ENCODE measurements at places on chromosomes 11 and 22.

GRCh38 chr22:28283068-28283654, 364.1 kb upstream of the PITPNB start:
- DNase-seq: no peak

DNA sequence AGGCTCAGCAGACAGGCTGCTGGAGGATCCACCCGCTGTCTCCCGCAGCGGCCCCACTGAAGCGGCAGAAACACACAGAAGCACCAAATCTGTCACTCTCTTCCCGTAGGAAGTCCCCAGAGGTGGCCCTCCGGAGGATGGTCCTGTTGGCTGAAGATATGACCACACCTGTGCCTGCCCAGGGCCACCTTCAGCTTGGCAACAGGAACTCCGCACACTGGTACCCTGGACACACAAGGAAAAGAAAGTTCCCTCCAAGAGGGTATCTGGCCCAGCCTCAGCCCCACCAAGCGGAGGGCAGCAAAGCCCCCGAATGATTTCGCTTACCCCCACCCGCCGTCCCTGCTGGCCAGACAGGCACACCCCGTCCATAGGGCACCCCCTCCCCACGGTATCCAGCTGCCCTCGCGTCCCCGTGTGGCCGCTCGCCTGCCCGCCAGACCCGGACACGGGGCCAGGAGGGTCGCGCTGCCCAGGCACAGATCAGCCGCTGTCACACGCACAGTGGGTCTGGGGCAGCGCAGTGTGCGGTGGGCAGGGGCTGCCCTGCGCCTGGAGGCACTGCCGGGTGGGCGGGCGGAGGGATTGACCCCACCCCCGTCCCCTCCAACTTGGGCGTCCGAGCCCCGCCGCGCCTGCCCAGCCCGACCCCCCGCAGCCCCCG, 7.0 kb downstream of the RASSF7 start:
- DNase-seq: no peak

- peak; percentile 37 for DNase-seq
Observed at GRCh38 chr11:73186294-73186850, 31.7 kb upstream of the P2RY2 start.

GRCh38 chr11:118076754-118077281, at the start of gene TMPRSS4:
TMPRSS4 (plus strand) TSS chr11:118077078; CDS start chr11:118077303, 225 bp downstream.
- no peak for DNase-seq

DNA sequence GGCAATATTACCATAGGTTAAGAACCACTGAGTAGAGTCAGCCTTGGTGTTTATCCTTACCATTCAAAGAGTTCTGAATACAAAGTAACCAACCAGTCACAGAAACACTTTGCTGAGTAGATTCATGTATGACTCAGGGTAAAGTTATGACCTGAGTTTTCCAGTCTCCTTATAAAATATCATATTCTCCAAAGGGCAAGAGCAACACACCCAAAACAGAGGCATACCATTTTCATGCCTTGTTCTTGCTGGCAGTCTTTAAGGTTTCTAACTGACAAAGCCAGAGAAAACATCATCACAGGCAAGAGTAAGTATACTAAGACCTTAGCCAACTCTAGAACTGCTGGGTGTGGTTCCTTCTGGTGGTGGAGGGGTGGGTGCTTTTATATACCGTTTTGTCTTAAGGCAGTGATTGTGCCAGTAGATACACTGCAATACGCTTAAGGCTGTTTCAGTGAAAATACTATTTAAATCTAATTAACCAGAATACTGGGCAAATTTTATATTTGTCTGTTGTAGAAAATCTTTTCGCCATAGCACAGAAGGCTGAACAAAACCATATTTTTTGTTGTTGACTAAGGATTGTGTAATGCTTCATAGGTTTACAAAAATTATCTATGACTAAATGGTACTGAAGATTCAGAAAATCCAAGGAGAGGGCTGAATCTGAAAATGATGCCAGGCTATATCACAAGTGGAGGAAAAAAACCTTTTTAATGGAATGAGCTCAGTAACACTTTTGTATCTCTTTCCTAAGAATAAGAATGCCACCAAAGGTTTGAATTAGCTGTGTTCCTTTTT, 3.0 kb downstream of the ATL3 start:
- DNase-seq: no peak

- no peak for DNase-seq
Observed at GRCh38 chr11:58867556-58867955, 23.1 kb upstream of the GLYATL2 start.

DNA sequence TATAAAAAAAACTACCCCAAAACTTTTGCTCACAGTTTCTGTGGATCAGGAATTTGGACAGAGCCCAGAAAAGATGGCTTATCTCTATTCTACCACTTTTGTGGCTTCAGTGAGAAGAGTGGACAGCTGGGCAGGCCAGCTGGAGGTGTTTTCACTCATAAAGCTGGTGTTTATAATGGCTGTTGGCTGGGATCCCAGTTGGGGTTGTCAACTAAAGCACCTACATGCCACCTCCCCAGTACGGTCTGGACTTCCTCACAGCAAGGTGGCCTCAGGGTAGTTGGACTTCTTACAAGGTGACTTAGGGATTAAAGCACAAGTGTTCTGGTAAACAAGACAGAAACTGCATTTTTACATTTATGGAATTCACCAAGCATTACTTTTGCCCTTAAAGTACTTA, 171.0 kb downstream of the NELL1 start:
- DNase-seq: no peak

- no peak for DNase-seq
Observed at GRCh38 chr22:19750507-19751490, 9.8 kb upstream of the TBX1 start.

DNA sequence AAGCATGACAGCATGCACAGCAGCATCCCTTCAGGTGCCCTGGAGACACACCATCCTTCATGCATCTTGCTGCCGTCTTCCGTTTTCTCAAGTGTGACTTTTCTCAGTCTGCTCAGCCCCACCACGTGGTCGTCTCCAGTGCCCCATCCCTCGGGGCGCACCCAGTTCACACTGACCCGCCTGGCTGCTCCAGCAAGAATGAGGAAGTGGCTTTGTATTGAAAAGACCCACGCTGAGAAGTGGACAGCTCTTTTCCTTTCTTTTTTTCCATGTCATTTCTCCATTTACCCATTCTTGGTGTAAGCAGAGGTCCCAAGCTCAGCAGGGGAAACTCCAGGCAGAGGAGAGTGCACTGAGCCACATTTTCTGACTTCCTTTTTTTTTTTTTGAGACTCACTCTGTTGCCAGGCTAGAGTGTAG, 14.5 kb downstream of the SERPINH1 start:
- DNase-seq: no peak

GRCh38 chr11:67120456-67120855, 1.4 kb downstream of the KDM2A start:
- no peak for DNase-seq

DNA sequence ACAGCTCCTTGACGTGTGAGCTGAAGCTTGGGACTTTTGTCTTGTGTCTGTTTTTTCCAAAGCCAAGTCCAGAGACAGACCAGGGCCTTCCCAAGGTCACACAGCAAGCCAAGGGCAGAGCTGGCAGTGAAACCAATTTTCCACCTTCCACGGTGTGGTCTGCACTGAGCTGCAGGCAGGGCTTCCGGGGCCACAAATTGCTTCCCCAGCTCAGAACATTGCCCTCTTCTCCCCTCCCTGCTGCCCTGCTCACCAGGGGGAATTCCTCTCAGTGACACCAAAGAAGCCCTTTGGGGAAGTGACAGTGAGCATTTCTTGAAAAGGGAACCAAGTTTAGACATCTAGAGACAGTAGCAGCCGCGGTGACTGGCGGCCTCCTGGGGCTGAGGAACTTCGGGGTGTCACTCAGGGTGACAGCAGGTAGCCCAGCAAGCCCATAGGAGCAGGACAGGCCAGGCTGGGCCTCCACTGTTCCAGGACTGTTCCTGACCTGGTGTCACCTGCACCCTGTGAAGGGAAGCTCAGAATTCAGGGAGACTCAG, 9.2 kb downstream of the FXYD2 start:
- peak; percentile 80 for DNase-seq

DNA sequence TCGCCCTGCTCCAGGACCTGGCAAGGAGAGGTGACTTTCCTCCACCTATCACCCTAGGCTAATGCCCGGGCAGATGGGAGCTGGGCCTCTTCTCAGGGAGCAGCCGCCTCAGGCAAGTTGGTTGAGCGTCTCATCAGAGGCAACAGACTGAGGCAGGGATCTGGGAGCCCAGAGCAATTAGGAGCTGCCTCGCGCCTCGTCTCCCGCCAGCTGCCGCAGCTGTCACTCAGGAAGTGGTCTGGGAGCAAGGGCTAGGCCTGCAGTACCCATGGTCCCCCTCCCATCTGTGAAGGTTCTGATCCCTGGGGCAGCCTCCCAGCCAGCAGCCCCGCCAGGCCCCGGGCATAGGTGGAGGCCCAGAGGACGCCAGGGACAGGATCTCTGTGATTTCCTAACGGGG, 4.6 kb upstream of the CABP7 start:
- no peak for DNase-seq

DNA sequence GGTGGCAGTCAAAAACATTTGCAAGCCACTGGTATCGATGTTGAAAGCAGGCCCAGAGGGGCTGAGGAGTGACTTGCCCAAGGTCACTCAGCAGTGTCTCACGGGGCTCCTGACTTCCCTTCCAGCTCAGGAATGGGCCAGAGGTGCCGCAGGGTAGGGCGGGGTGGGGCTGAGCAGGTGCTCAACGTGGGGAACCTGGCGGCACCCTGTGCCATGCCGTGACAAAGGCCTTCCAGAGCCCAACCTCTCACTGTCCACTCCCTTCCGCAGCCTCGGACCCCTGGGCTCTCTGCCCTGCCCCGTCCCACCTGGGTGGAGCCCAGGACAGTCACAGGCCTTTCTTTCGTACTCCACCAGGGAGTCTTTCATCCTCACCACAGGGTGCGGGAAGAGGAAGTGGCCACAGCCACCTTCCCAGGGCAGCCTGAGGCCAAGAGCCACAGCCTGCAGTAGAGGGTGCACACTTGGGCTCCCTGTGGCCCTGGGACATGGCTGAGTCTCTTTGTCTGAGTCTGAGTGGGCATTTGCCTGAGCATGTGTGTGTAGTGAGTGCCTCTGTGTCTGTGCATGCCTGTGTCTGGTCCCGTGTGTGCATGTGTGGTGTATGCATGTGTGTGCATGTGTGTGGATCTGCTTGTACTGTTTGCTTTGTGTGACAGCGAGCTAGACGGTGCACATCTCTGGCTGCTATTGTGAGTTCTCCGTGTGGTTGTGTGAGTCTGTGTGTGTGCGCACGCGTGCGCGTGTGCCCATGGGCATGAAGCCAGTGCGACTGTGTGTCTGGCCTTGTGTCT, 6.0 kb upstream of the LIF start:
- no peak for DNase-seq

GRCh38 chr11:113507341-113507740, 32.1 kb upstream of the DRD2 start:
- no peak for DNase-seq

GRCh38 chr11:27757953-27758352, 57.7 kb upstream of the BDNF start:
- no peak for DNase-seq

- no peak for DNase-seq
Observed at GRCh38 chr22:34934261-34934660, 131.7 kb upstream of the ISX start.

- DNase-seq: no peak
Observed at GRCh38 chr11:37496201-37496600, 898.2 kb upstream of the RAG2 start.

- no peak for DNase-seq
Observed at GRCh38 chr11:71934213-71934612, 5.4 kb downstream of the RNF121 start.

DNA sequence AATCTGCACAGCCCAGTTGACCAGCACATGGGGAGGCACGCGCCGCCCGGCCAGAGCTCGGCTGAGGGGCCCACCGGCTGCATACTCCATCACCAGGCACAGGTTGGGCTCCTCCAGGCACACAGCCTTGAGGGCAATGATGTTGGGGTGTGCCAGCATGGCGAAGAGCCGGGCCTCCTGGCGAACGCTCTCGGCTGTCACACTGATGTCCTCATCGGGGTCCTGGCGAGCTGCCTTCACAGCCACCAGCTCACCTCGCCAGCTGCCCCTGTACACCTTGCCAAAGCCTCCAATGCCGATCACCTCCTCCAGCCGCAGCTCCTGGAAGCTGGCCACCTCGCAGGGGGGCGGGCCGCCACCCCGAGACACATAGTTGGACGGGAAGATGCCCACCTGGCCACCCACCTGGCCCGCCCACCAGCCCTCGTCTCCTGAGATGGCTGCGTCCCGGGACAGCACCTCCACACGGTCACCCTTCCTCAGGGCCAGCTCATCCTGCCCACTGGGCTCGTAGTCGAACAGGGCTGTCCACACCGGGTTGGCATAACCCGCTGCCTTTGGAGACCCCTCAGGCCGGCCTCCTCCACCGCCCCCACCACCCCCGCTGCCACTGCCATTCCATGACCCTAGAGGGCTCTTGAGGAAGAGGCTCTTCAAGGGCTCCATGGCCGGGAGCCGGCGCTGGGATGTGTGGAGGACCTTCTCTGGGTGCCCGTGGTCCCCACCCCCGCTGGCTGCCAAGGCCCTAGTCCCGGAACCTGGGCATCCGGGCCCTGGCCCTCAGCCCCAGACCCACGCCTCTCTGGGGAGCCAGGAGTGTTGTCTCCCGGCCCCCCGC, 711 bp downstream of the MAP3K11 start:
- peak; percentile 65 for DNase-seq

DNA sequence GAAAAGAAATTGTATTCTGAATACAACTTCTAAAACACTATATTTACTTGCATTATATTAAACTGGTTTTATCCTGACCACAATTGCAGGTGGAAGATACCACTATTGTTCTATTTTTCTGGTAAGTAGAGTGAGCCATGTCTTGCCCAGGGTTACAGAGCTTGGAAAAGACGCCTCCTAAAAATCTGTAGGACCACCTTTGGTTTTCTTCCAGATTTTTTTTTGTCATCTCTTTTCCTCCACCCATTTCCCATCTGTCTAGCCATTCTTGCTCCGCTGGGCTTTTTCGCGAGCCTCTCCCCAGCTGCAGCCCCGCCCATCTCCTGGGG, 294 bp upstream of the MTMR3 start:
- no peak for DNase-seq

GRCh38 chr11:71539017-71539416, 1.2 kb downstream of the KRTAP5-8 start:
- no peak for DNase-seq

DNA sequence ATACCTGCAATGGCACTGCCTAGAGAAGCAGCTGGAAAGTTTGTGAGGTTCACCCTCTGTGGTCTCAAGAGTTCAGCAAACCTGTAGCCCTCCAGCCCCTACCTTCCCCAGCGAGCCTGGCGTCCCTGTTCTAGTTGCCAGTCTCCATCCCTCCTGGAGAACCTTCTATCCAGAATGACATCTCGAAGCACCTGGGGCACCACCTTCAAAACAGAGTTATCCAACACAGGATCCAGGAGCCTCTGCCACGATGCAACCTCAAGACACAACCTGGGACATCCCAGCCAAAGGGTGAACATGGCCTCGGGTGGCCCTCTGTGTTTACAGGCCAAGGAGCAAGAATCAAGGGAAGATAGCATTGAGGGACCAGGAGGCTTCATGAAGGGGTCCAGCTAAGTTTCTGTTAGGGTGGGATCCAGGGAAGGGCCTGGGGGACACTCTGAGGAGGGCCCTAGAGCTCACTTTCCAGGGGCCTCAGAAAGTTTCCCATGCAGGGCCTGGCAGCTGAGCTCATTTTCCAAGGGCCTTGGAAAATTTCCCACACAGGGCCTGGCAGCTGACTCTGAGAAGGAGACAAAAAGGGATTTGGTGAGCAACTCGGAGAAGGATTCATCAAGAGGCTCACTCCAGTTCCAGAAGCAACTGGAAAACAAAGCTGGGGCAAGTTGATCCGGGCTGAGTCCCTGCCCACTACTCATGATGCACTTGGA, 36.9 kb upstream of the SYT13 start:
- DNase-seq: no peak

Measured in activated CD8-positive, alpha-beta memory T cell treated with anti-CD3 and anti-CD28 coated beads, Interleukin-2, amount 50 U/mL, for 48 hours (primary cell).